Epithelial cell of proximal tubule (primary cell): ENCODE measurements at places on chromosomes 4 and X.

DNA sequence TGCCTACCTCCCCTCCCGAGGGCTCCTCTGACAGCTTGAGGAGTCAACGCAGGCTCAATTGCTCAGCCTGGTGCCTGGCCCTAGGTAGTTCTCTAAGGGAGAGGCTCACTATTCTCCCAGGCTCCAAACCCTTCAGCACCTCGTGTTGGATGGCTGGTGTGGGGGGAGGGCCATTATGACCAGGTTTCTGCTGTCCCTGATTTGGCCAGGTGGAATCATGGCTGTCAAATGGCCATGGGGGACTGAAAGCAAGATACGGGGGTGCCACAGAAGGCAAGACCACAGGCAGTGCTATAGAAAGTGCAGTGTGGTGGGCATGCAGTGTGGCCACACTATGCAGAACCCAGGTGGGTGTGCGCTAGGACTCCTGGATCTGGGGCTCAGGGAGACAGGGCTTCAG, 9.5 kb downstream of the PNMA6F start:
- no peak for DNase-seq

- no peak for DNase-seq
These were observed 271.2 kb upstream of the SMIM31 start for GRCh38 chr4:164482758-164483157.

- no peak for DNase-seq
These were observed 6.6 kb downstream of the SYN1 start for GRCh38 chrX:47613082-47613481.

DNA sequence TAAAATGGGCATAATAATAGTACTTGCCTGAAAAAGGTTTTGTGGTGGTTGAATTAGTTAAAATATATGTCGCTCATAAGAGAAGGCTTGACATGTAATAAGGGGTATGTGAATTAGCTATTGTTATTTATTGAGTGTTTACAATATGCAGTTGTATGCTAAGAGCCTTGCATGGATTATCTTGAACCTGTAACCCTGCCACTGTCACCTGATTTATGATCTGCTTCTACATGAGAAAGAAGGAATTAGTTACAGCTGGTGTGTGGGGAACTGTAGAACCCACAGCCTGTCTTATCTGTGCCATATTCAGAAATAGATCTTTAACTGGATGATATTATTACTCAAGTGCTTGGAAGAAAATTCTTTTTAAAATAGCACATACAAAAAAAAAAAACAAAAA, 227.7 kb downstream of the LDB2 start:
- DNase-seq = no peak

DNA sequence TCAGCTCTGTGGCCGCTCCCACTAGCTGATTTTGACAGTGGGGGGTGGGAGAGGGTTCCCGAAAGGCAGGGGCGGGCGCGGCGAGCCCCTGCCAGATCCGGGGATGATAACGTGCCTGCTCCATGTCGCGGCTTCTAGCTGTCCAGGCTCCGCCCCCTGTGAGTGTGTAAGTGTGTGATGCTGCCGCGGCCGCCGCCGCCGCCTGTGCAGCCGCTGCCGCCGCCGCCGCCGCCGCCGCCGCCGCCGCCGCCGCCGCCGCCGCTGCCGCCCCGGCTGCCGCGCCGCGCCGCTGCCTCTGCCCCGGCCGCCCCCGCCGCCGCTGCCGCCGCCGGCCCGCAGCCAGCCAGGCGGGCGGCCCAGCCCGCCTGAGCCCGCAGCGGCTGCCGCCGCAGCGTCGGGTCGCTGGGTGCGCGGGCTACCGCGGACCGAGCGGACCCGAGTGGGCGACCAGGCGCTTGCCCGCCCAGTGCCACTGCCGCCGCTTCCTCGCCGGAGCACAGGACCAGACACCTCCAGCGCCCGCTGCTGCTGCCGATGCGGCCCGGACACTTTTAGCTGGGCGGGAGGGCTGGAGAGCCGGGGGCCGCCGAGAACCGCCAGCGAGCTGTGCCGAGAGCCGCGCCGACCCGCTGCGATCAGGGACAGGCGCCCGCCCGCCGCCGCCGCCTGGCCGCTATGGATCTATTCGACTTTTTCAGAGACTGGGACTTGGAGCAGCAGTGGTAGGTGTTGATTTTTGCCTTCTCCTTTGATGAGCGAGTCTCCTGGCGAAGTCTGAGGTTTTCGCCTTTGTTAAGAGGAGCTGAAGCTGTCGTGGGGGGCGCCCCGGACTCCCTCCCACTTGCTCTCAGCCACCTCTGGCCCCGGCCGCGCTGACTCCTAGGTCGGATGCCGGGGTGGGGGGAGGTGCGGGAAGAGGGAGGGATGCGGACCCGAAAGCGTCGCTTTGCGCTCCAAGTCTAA, at the start of gene AFF2:
Gene AFF2 (plus strand): TSS at position 195 of the 963 bp plus-strand sequence. CDS start 481 bp downstream, at position 676.
- no peak for DNase-seq

DNA sequence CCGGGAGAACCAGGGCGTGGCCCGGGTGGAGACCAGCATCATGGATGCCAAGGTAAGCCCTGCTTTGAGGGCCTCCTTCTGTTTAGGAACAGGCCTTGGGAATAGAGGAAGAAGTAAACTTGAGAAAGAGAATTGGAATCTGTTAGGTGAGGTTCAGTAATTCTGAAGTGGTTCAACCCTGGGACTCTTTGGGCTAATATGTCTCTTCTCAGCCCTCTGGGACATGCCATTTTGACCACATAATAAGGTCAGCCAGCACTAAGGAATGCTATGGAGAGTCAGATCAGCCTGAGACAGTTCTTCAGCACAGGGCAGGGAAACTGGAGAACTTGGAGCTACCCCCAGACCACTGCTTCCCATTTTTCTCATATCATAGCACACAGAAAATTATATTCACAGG, 63.3 kb upstream of the PRPS1 start:
- no peak for DNase-seq

GRCh38 chrX:31124536-31124935, 52.7 kb upstream of the FTHL17 start:
- DNase-seq = no peak

- DNase-seq = no peak
These were observed 67.1 kb upstream of the GUCY1A1 start for GRCh38 chr4:155599596-155599995.

DNA sequence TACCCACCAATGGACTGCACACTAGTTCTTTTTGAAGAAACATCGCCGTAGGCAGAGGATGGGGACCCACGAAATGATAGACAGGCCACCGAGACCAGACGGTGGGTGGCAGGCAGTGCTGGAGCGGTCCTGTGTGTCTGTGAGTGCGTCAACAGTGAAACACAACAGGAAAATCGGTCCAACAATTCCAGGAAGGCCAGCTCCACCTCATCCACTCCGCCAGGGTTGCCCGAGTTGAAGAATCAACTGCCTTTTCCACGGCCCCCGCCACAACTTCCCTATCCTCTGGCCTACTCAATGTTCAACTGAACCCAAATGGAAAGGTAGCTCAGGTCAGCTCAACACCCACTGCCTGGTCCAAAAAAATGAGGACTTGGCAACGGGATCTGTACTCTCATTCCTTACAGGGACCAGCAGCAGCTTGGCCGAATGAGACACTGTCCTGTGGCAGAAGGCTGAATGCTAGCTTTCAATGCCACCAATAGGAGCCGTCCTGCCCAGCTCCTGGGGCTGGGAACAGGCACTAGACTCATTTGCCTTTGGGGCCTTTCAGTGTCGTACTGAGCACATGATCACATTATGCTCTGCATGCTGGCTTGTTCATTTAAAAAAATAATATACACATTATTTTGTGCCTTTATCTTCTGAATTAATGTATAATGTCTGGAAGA, 43.5 kb downstream of the MID1 start:
- DNase-seq = no peak

- DNase-seq = no peak
These were observed 172.7 kb downstream of the NHS start for GRCh38 chrX:17547658-17548057.

- no peak for DNase-seq
These were observed 82.9 kb downstream of the PDLIM5 start for GRCh38 chr4:94534401-94535312.

DNA sequence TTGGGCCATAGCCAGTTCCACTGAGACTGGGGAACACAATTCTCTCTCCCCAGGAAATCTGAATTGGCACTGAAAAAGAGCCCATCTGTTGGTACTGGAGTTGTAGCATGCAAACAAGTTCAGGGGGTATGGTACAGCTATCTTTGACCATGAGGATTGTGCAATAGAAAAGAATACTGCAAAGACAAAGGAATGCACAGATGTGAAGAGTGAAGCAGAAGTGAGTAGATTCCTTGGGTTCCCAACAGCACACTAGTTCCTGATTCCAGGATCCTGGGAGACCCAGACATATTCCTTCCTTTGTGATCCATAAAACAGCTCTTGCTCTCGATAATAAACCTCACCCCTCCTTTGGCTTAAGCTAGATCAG, 43.3 kb upstream of the CTAG2 start:
- no peak for DNase-seq

GRCh38 chrX:86946569-86946968, 571.0 kb upstream of the KLHL4 start:
- DNase-seq = peak; percentile 7

- no peak for DNase-seq
These were observed 56.7 kb downstream of the NAF1 start for GRCh38 chr4:163109967-163110366.

GRCh38 chr4:102324730-102325129, 20.6 kb downstream of the SLC39A8 start:
- no peak for DNase-seq

GRCh38 chrX:45351478-45351877, 150.8 kb upstream of the DIPK2B start:
- no peak for DNase-seq

DNA sequence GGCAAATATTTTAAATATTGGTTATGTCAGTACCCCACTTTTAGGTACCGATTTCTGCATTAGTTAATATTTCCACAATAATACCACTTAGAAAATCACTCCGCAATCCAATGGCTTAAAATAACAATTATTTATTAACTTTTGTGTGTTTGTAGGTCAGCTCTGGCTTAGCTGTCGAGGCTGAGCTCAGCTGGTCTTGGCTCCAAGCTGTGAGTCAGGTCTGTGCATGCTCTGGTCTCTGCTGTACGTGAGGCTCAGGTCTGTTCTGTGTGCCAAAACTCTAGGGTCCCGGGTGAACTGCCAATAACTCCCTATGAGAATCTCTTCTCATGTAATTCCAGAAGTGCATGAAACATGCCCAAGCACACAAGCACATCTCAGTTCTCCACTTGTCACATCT, 245.8 kb upstream of the GK2 start:
- peak; percentile 60 for DNase-seq

DNA sequence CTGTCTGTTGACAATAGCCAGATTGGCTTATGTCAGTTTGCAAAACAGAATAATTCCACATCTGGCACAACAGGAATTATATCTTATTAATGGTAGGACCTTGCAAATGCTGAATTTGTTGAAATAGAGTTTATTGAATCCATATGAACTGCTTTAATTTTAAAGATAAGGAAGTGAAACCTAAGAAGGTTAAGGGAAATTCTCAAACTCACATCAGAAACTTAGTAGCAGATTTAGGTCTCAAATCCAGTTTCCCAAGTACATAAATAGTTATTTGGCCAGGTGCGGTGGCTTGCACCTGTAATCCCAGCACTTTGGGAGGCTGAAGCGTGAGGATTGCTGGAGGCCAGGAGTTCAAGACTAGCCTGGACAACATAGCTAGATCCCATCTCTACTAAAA, 117.1 kb downstream of the HNRNPD start:
- DNase-seq = no peak

- DNase-seq = no peak
These were observed 189.5 kb upstream of the ANKRD50 start for GRCh38 chr4:124902001-124902515.

DNA sequence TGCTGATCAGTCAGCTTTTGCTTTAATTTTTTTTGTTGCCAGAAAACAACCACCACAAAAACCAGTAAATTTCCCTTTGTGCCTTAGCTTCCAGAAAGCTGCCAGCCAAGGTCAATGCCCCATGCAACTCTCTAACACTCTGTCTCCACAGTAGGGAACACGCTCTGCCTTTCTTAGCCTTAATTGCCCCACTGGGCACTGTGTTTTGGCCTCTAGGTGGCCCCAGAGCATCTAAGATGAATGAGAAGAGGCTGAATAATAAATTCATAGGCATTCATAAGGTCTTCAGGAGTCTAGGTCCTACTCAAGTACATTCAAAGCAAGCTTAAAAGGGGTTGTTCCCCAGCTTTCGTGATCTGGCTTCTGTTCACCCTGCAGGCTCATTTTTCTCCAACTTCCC, 57.7 kb upstream of the PASD1 start:
- DNase-seq = no peak

GRCh38 chr4:40482985-40483647, 146.5 kb downstream of the RBM47 start:
- DNase-seq = peak; percentile 87

DNA sequence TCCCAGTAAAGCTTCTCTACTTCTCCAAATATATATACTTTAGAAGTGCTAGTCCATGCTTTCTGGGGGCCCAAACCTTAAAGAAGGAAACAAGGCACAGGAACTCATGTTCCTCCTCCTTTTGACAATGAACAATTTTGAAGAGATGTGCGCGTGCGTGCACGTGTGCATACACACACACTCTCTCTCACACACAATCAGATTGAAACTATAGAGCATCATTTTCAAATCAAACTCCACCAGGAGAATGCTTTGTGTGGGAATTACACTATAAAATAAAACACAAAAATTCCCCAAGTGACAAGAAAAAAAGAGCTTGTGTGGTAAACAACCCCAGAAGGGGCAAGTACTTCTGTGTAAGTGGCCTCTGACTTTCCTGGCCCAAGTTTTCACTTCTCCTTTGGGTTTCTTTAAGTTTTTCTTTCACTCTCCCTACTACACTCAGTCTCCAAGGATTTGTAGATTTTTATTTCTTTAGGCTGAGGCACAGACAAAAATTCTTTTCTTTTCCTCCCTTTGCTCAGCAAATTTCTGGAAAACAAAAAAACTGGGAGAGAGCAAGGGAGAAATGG, 46.6 kb upstream of the SHISA3 start:
- DNase-seq = no peak

GRCh38 chrX:12798601-12799000, 7.4 kb downstream of the PRPS2 start:
- no peak for DNase-seq

DNA sequence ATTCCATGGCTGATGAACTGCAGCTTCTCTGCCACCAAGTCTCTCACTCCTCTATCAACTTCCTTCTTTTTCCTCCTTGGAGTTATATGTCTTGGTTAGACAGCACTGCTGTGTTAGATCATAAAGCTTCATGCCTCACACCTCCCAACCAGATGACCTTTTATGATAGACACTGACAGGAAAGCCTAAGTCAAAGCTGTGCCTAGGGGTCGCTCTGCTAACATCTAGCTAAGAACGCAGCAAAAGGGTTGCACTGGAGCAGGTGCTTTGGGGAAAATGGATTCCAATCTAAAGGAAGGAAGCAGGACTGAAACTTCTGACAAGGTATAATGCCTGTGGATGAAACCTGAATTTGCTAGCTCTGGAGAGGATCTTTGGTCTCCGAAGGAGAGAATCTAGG, 509.7 kb downstream of the SMARCA1 start:
- no peak for DNase-seq
